ENCODE measurements at places on chromosomes 5 and 9.

DNA sequence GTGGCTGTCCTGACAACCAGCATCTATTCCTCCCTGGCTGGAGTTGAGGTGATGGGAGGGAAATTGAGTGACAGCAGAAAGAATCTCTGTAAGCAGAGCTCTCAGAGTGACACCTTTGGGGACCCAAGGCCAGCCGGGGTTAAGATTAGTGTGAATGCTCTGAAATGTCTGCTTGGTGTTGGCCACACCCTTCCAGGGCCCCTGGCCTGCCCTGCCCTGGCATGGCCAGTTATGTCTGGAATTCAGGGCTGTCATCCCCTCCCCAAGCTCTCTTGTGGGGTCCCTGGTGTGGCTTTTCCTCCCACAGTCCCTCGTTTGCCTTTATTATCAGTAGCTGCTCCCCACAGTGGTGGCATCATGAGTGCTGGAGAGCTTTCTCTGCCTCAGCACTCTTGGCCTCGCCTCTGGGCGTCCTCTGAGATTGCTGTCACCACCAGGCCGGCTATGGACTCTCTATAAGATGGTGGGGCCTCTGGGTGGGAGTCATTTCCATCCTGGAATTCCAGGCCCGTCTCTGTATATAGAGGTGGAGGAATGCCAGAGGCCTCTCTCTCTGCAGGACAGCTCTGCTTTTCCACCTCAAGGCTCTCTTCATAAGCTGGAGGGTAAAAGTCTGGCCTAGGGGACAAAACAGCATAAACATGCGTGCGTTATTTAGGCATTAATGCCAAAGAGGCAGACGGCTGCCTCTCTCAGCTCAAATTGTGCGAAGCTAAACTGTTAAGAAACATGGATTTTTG, 3.6 kb downstream of the TMEM252 start:
- no peak for DNase-seq

GRCh38 chr5:5313101-5313635, 109.3 kb upstream of the ICE1 start:
- DNase-seq = no peak

GRCh38 chr5:150603052-150603451, 37.4 kb upstream of the SYNPO start:
- DNase-seq = no peak

DNA sequence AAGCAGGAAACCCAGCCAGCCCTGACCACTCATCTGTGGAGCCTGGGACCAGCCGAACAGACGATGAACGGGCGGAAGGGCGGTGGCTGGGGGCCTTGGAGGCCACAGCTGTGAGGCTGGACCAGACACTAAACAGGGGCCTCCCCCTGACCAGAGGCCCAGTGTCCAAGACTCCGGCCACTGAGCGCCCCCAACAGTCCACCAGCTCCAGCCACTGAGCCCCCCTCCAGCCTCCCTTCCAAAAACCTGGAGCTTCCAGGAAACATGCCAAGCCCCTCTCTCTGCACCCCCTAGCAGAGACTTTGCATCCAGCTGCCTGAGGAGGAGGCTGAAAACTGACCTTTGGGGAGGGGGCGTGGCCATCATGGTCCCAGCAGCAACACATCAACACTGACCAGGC, 23.2 kb downstream of the CNTFR start:
- DNase-seq = no peak

DNA sequence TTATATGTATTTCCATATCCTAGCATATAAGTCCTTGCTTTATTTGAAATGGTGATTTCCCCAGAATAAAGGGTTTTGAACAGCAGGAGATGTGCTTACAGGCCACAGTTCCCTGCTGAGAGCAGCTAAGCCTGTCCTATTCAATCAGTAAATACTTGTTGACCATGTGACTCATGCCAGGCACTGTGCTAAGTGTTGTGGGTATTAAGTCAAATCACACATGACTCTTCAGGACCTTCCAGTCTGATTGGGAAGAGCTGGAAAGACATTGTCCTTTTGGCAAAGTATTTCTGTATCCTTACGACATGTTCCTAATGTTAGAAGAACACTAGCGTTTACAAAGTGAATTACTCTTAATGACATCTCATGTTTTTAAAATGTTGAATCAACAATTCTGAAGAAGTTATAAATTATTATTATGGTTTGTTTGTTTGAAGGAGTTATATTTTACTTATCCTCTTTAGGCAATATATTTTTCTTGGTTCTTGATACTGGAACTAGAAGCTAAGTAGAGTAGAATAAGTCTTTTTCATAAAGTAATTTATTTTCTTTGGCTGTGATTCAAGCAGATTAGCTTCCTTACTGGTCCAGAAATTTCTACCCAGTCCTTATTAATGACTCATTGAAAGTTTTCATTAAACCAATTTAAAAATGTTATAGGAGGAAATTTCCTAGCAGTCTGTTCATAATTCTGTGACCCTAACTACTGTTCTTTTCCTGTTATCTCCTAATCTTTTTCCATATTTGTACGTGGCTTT, 82.1 kb downstream of the GAPVD1 start:
- no peak for DNase-seq

- no peak for DNase-seq
Measured at GRCh38 chr5:172385707-172386106, 68.6 kb downstream of the SH3PXD2B start.

DNA sequence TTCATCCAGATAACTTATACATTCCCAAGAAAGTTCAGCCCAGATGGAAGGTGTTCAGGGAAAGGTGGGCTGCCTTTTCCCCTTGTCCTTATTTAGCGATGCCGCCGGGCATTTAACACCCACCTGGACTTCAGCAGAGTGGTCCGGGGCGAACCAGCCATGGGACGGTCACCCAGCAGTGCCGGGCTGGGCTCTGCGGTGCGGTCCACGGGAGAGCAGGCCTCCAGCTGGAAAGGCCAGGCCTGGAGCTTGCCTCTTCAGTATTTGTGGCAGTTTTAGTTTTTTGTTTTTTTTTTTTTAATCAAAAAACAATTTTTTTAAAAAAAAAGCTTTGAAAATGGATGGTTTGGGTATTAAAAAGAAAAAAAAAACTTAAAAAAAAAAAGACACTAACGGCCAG, 4.0 kb upstream of the PHYHD1 start:
- DNase-seq = no peak

- DNase-seq = no peak
Measured at GRCh38 chr5:139391570-139392323, 2.0 kb upstream of the MZB1 start.

- DNase-seq = no peak
Measured at GRCh38 chr5:147332658-147333057, 97.8 kb downstream of the STK32A start.

DNA sequence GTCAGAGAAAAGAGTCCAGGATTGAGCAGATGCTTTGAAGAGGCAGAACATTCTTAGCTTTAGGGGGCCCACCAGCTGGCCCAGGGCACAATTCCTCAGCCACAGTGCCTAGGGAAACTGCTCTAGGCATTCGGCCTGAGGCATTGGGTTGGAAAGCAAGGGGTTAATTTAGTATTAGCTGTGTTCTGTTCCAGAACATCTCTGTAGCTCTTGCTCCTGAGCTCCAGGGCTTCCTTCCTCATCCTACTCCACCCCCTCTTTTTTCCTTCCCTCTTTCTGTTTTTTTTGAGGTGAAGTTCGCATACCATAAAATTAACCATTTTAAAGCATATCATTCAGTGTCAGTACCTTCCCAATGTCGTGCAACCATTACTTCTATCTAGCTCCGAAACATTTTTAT, 74.5 kb upstream of the PANK3 start:
- DNase-seq = no peak

DNA sequence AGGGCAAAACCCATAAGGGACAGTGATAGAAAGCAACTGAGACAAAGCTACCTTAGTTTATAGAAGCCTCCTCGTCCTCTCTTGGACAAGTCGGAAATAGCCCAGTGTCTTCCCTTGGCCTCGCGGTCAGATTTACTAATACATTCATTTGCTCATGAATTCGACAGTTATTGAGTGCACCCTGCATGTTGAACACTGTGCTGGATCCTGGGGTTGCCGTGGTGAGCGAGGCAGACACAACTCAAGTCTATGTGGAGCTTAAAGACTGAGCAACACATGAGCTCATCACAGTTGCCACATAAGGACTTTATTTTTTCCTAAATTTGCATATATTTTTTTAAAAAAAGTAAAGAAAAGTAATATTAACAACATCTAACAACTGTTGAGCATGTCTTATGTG, 411.1 kb upstream of the ITGA1 start:
- DNase-seq = no peak

- no peak for DNase-seq
Measured at GRCh38 chr5:165448753-165449152, 1943.3 kb downstream of the MAT2B start.

GRCh38 chr5:33271606-33272005, 169.2 kb upstream of the TARS1 start:
- DNase-seq = no peak

DNA sequence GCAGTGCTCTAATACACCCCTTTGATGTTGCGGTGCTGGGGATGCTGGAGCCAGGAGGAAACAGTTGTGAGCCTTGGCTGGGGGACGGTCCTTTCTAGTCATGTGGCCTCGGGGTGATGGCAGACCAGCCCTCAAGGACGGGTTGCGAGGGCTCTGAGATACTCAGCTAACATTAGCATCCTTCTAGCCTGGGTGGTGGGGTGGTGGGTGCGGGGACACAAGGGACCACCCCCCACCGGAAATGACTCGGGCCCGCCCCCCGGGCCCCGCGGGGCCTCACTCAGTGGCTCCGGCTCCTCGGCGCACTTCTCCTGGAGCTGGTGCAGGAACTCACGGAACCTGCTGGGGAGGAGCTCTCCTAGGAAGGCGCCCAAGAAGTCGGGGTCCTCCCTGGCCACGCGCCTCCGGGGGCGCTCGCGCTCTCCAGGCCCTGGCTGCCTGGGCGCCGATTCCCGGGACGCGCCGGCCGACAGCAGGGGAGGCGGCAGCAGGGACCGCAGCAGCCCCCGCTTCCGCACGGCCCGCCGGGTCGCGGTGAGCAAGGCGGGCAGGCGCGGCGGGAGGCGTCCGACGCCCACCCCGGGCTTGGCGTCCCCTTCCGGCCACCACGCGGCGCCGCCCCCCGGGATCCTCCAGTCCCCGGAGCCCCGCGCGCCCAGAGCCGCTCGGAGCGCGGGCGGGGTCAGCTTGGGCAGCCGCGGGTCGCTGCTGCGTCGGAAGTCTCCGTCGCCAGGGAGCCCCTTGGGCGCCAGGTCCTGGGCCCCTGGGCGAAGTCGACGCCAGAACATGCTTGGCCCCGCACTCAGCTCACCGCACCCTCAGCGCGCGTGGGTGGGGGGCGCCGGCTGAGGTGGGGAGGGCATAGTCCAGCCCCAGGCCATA, 873 bp downstream of the C9orf50 start:
- DNase-seq = no peak

GRCh38 chr5:54533541-54534190, 16.1 kb downstream of the SNX18 start:
- DNase-seq = no peak

GRCh38 chr5:3475674-3476073, 120.0 kb upstream of the IRX1 start:
- no peak for DNase-seq

DNA sequence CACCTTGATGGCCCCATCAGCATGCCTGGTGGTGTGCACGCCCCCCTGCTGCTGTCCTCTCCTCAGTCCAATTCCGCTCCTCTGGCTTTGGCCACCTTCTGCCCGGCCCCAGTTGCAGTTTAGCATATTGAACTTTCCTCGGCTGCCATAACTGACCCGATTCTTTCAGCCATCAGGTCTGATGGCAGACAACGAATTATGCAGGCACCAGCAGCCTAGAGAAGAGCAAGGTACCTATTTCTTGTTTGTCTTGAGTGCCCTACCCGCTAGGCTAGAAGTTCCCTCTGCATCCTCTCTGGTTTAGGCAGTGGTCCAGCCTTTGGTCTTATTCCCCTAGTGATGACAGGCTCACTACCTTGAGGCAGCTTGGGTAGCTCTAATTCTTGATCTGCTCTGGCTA, 43.0 kb upstream of the SLC25A51 start:
- DNase-seq = no peak

GRCh38 chr9:117405950-117406705, 8.7 kb downstream of the ASTN2 start:
- DNase-seq = no peak

DNA sequence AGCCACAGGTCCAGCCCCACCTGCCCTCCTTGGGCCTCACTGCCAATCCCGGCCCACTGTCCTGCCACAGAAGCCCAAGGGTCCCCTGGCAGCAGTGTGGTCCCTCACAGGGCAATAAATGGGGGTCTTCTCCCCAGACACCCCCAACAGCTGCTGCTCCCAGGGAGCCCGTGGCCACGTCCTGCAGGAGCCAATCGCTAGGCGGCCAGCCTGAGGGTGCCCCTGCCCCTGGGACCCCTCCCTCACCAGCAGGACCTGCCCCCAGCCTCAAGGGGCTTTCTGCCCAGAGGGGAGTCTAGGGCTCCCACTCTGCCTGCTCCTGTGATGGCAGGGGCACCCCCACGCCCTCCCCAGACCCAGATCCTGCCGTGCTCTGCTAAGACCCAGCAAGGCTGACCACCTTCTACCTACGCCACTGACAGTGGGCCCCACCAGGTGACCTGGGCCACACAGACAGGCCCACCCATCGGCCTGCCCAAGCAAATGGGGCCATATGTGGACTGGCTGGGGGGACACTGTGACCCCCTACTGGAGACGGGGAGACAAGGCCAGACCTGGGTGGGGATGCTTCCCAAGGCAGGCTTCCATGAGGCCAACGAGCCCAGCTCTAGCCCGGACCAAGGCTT, 17.0 kb downstream of the NOTCH1 start:
- no peak for DNase-seq

DNA sequence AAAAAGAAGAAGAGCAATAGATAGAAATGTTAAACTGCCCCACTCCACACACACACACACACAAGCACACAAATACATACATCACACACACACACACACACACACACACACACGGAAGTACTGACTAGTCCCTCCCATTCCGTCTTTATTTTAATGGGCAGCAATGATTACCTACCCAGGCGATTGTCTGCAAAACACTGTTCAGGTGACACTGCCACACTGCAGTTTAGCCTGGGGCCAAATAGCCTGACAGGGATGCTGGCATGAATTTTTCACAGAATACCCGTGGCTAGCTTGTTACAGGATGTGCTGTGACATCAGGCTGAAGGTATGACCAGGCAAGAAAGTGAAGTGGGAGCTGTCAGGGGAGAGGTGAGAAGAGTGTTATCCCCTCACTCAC, 86.9 kb downstream of the FRMD3 start:
- DNase-seq = no peak

DNA sequence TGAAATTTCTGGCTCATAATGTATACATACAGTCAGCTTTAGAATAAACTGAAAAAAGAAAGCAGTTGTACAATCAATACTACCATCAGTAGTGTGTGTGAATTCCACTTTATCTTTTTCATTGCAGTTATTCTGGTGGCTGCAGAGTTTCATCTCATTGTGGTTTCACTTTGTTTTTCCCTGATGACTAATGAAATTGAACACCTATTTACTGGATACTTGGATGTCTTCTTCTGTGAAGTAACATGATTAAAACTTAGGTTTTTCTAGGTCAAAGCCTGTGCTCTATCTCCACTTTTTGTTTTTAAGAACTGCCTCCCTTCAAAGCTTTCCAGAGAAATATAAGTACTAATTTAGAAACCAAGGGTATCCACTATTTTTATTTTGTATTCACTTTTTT, 174.3 kb downstream of the TRPM3 start:
- DNase-seq = no peak

Measured in stimulated activated CD4-positive, alpha-beta T cell treated with anti-CD3 and anti-CD28 coated beads, Interleukin-15, amount 100 ng/mL, for 48 hours (primary cell).